Breast epithelium (tissue), 4 donors: ENCODE measurements at places on chromosomes 6 and 20.

DNA sequence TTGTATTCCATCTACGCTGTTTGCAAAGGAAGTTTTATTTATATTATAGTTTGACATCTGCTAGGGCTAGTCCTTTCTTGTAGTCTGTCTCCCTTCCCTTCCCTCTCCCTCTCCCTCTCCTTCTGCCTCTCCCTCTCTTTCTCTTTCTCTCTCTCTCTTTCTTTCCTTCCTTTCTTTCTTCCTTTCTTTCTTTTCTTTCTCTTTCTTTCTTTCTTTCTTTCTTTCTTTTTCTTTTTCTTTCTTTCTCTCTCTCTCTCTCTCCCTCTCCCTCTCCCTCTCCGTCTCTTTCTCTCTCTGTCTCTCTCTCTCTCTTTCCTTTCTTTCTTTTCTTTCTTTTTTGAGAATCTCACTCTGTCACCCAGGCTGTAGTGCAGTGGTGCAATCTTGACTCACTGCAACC is 137.8 kb downstream of the CDKAL1 start:
- DNase-seq, result no peak

DNA sequence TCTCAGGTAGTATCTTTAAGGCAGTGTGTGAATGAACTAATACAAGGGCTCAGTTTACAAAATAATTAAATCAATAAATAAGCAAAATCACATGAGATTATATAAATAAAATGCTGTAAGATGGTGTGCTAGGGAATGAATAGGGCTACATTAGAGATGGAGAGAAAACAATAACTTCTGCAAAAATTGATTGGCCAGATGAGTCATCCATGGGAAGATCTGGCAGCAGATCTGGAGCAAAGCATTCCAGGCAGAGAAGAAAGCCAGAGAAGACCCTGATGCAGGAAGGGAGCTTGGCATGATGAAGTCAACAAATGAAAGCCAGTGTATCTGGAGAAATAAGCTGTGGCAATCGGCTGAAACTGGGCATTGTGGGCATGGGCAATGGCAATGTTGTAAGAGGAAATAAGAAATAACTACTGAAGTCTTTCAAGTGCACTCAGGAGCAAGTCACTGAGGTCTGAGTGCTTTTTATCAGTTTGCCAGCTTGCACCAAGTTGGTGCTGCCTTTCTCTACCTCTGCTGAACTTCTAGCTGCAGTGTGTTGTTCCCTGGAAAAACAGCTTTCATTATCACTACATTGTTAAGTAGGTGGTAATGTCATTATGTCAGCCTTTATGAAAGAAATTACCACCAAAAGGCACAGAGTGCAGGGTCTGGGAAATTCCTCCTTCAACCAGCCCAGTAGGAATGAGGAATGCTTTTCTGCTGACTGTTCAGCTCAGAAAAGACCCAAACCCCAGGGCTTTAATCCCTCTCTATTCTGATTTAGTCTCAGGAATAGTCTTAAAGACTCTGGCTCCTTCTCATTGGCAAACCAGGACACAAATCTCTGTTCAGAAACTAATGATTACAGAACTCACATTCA is 231.6 kb downstream of the HTR1B start:
- no peak for DNase-seq

GRCh38 chr20:8721098-8721497 is 347.8 kb upstream of the PLCB4 start:
- no peak for DNase-seq

GRCh38 chr6:87753131-87753685 is 51.2 kb upstream of the AKIRIN2 start:
- DNase-seq, result no peak

- no peak for DNase-seq
Observed at GRCh38 chr6:133456439-133456838, 215.3 kb downstream of the EYA4 start.
